Esophagus mucosa (tissue), 1 donor: ENCODE measurements at places on chromosomes 6 and 20.

GRCh38 chr20:54078296-54078984 is 8.0 kb upstream of the BCAS1 start:
- no peak for ATAC-seq

DNA sequence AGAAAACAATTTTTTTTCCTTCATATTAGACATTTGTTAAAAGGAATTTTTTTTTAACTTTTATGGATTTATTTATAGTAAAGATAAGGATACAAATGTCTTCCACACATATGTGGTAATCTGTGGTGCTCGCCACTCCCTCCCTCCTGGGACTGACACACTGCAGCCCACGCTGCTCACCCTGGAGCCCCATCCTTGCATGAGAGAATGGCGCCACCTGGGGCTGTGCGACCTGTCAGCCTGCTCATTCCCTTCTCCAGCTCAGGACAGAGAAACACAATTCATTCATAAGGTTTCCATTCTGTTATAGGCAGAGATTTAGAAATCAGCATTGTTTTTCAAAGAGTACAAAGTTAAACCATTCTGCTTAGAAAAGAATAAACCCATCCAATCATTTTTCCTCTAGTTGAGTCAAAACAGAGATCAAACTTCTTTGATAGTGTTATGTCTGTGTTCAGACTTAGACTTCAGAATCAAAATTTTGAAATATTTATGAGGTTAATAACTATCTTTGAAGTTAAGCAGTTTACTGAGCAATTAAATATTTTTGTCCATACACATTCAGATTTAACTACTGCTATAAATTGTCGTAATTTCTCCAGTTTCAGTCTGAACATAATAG is 42.8 kb upstream of the DYNLRB1 start:
- ATAC-seq: peak; percentile 52

GRCh38 chr6:24666097-24666640 is 530 bp downstream of the TDP2 start:
- ATAC-seq: peak; percentile 57

DNA sequence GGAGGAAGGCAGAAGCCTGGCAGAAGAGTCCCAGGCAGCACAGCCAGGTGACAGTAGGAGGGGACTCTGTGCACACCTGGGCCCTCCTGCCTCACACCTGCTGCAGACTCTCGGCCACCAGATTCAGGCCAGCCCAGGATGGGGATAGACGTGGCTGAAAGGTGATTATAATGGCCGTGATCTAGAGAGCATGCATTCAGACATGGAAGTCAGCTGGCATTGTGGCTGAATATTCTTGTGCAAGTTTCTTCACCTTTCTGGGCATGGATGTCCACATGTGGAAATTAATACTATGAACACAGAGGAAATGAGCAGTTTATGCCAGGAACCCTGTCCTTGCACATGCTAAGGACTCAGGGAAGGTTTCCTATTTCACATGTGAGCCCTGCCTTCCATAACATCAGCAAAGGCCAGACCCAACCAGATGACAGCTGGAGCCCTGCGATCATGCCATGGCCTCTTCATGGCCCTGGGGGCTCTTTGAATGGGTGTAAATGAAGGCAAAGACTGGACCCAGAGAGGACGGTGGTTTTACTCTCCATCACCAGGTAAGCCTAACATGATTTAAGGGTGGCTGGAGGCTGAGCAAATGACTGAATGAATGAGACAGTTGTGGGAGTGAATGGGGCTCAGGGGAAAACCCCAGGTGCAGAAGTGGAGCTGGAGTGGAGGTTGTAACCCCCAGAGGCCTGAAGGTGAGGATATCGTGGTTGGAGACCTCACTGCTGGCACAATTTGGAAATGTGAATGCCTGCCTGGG is 2.7 kb upstream of the RAET1L start:
- ATAC-seq: no peak

DNA sequence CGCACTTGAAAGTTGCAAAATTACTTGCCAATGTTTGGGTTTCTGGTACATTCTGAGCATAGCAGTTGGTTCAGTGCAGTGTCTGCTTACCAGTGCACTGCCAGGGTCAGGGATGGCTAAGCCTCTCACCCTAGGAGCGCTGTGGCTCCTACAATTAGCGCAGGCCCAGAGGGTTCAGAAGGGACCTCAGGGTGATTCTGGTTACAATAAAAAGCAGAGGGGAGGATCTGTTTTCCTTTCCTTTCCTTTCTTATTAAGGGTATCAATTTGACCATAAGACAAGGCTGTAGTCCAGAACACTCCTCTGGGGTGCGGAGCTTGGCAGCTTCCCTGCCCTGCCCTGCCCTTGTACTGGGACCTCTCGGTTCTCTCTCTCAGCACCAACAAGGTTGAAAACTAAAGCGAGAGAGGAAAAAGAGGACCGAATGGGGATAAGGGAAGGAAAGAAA is 2.6 kb downstream of the MAFB start:
- no peak for ATAC-seq

DNA sequence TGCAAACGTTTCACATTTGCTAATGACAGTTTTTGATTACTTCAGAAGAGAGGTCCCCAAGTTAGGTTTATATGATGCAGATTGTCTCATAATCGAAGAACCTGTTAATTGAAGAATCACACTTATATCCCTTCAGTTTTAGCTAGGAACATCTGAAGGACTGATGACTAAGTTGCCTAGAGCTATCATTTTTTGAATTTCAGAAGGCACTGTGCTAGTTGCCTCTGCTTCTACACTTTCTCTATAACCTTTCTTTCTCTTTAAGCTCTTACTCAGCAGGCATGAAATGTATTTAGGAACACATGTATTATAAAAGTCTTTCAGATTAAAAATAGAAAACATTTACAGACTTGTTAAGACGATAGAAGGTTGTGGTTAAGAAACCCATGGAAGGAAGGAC is 14.4 kb upstream of the GJE1 start:
- no peak for ATAC-seq

DNA sequence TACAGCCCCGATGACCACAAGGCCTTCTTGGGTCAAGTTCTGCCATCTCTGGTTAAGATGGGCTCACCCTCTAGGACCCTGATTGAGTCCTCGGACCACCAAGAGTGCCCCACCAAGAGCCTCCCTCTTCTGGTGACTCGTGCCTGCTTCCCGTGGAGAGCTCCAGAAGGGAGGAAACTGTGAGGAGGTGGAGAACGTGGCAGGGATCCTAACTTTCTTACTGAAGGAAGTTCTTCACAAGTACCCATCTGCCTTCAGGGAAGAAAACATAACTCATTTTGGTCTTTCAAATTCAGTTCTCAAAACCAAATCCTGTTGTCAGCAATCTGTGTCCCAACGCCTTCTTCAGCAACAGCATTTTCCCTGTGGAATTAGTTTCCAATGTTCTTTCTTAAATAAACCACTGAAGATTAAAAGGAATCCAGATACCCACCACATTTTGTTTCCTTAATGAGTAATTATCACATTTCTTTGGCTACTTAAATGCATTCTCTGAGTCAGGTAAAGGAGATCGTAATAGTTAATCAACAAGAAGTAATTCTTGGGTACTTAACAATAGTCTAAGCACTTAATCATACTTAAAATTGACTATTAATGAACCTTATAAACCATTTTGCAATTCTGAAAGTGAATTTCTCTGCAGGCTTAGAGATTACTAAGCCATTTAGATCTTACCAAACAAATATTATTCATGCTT is 185.8 kb upstream of the SGK1 start:
- peak; percentile 86 for ATAC-seq

DNA sequence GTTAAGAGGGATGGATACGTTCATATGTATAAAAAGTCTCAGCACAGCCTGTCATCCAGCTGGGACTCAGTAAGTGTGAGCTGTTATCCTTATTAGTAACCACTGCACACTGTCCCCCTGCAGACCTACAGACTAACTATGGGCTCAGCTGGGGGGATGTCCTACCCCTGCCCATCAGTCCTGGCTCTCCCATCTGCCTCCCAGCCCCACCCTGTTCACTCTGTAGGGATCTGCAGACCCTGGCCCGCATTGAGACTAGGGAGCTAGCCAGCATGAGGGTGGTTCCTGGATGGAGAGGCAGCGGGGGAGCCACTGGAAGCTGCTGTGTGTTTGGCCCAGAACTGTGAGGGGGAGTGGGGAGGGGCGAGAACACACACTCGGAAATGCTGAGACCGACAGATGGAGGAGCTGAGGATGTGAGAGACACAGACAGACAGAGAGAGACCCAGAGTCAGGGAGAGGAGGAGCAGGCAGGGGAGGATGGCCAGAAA is 17.1 kb downstream of the XKR7 start:
- no peak for ATAC-seq

DNA sequence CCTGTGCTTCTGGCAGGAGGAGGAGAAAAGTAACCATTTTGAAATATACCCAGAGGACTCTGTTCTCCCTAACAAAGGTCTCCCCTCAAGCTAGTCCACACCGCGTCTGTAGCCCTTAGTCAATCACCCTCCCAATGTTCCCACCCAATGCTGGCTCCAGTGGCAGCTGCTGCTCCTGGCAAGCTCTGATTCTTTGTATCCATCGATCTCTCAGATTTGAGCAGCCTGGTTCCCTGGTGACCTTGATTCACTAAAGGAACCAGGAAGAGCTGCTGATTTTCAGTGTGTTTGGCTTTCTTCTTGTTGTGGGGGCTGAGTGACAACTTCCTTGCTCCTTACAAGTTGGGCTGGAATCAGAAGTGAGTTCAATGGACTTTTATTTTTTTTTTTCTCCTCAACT is 68.5 kb downstream of the FOXC1 start:
- ATAC-seq: no peak

- no peak for ATAC-seq
Measured at GRCh38 chr6:43207286-43207685, 22.0 kb downstream of the DNPH1 start.

DNA sequence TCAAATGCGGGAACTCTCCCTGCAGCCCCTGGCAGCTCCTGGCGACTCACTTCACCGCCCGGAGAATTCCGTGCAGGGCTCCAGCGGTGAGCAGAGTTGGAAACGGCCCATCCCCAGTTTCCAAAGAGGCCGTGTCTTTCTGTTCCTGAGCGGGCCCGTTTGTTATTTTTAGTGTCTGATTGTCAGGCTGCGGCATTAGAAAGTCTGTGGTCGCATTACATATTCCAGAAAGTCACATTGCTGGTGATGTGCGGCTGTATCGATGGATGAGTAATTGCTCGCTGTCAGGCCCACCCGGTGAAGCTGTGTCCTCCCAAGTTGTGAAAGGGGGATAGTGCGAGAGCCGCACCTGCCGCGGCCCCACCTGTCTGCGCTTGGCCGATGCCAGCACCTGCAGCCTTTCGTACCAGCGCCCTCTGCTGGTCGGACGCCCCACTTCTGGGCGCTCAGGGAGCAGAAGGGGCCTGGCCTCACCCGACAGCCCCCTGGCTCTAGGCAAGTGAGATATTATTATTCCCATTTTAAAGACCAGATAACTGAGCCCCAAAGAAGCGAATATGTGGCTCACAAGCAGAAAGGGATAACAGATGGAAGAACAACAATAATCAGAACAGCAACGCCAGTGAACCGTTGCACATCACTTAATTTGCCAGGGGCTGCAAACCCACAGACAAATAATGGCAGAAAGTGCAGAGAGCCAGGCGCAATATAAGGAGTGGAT is 244.9 kb downstream of the TSHZ2 start:
- peak; percentile 80 for ATAC-seq

DNA sequence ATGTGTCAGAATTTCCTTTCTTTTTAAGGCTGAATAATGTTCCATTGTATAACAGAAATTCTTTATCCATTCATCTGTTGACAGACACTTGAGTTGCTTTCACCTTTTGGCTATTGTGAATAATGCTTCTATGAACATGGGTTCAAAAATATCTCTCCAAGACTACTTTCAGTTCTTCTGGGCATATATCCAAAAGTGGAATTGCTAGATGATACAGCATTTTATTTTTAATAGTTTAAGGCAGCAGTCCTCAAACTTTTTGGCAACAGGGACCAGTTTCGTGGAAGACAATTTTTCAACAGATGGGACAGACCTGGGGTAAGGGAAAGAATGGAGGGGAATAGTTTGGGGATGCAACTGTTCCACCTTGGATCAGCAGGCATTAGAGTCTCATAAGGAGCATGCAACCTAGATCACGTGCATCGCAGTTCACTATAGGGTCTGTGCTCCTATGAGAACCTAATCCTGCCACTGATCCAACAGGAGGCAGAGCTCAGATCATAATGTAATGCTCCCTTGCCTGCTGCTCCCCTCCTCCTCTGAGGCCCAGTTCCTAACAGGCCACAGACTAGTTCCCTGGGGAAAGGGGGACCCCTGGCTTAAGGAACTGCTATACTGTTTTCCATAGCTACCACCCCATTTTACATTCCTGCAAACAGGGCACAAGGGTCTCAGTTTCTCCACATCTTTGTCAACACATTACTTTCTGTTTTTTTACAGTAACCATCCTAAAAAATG is 239.9 kb upstream of the RNF217 start:
- no peak for ATAC-seq

- no peak for ATAC-seq
Measured at GRCh38 chr6:125354649-125355048, 52.9 kb upstream of the HDDC2 start.

DNA sequence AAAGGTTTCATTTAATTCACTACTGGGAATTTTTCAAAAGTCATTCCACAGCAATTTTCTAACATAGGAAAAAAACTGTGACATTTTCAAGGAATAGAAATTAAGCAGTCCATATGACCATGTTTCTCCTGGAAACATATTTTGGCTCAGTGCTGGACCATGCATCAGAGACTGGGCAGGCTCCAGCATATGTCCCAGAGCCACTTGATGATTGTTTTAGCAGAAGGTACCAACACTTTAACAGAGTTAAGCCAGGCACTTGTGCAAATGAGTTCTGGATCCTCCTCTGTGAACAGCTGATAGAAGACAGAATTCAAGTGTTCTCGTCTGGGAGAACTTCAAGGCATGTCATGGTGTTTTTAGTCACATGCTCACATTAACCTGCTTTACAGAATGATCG is 516.3 kb downstream of the COL12A1 start:
- no peak for ATAC-seq

DNA sequence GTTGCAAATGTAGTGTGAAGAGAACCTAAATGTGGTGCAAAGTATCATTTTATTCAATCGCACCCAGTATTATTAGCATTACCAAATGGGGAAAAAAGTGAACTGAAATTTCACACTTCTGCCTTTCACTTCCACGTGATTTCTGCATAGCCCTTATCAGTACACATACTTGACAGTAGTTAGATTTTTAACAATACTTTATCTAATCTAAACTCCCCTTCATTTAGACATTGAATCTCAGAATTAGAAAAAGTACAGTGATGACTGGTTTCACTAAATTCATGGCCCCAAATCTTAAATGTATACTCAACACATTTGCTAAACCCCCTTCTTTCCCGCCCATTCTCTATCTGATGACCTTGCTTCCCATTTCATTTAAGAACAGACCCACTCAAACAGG is 14.3 kb downstream of the STX7 start:
- no peak for ATAC-seq

- no peak for ATAC-seq
Measured at GRCh38 chr6:153101461-153101860, 29.6 kb downstream of the RGS17 start.

GRCh38 chr20:8128291-8129060 is 3.6 kb upstream of the PLCB1 start:
- no peak for ATAC-seq

DNA sequence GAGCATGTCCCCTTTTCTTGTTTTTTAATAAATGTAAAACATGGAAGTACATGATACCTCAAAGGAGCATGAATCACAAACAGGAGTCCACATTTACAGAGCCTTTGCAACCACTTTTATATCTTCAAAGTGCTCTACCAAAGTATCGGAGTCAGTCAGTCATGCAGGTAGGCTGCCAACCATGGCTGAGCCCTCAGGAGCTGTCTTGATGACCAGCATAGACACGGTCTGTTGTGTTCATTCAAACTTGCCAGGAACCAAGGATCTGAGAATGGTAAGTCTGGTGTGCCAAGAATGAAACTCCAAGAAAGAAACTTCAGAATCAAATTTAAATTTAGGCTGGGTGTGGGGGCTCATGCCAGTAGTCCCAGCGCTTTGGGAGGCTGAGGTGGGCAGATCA is 111.5 kb downstream of the SLC16A10 start:
- no peak for ATAC-seq

- no peak for ATAC-seq
Measured at GRCh38 chr20:37915800-37916570, 13.1 kb downstream of the VSTM2L start.
